ENCODE measurements at places on chromosomes 12 and 14.

- no peak for DNase-seq
Measured at GRCh38 chr14:69363055-69363454, 35.0 kb downstream of the ERH start.

- DNase-seq = no peak
Measured at GRCh38 chr14:19771895-19772430, 1.3 kb upstream of the OR4M1 start.

DNA sequence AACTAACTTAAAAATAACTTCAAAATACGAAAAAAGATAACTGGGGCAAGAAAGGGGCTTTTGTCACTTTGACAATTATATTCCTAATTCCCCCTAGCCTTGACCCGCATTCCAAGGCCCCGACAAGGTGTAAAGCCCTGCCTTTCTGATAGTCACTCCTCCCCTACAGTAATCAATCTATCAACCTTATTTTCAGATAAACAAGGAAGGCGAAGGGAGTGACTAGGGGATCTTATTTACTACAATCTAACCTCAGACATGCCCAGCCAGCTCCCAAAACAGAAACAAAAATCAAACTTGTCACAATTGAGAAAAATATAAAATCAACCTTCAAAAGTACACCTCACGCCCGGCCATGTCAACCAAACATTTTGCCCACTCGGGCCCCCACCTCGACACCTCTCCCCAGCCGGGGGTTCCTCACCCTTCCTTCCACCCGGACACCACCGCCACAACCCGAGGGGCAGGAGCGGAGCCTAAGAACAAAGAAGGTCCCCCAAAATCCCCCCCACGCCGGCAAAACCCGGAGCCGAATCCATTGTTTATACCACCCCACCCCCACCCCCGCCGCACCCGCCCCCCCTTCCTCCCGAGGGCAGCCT lies 562 bp downstream of the ZFYVE1 start:
- DNase-seq = peak; percentile 10

DNA sequence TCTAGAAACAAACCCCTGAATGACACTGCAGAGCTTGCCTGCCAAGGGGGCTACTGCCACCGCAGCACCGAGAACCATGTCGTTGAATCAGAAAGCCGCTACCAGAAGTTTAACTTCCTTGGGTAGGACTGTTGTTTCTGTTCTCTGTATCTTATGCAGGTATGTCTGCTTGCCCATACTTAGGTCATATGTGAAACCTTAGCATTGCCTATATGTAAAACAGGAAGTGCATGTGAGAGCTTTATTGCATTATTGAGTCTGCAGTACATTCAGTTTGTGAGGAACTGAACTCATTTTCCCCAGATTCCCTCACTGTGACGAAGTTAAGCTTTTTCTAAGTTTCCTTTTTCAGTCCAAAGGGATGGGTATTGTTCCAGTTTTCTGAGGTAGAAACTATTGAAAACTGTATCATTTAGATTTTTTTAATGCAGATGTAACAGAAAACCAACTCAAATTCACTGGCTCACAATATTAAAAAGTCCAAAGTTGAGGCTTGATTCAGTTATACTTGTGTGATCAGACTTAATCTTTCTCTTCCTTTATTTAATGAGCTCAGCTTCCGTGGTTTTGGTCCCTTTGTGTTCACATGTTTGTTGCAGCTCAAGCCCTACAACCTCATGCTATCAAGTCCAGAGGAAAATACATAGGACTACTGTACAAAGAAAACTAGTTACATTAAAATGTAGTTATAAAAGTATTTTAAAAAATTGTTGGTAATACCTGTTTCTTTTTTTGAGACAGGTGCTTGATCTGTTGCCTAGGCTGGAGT lies 6.9 kb downstream of the FBXO34 start:
- DNase-seq = peak; percentile 8

DNA sequence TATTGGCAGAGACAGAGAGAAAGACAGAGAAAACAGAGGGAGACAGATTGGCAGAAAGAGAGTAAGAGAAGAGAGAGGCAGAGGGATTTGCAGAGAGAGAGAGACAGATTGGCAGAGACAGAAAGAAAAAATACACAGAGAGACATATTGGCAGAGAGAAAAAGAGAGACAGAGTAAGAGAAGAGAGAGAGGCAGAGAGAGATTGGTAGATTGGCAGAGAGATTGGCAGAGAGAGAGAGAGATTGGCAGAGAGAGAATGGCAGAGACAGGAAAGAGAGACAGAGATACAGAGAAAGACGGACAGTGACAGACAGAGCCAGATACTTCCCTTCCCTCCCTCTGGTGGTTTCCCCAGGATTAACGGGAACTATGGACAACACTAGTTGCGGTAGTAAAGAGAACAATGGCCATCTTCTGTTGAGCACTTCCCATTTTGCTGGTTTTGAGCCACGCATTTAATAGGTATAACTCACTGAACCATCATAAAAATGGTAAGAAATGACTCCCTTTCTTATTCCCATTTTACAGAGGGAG lies 2.6 kb upstream of the NOS1 start:
- no peak for DNase-seq

GRCh38 chr12:77442633-77443032 lies 377.3 kb upstream of the E2F7 start:
- DNase-seq = no peak

- no peak for DNase-seq
Measured at GRCh38 chr12:11745113-11745512, 95.6 kb downstream of the ETV6 start.

DNA sequence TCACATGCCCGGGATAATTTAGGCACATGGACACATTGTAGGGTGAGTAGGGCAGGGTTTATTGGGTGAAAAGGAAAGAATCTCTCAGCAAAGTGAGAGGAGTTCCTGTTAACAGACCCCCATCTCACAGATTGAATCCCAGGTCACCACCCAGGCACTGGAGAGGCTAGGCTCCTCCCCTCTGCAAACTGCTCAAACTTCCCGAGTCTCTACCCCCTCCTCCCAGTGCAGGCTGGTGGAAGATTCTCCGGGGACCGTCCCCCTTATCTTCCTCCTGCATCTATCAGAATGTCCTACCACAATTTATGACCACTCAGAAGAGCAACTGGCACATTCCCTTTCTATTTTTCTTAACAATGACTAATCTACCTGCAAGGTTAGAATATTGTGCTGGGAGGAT lies 126.0 kb downstream of the NTF3 start:
- DNase-seq = no peak

GRCh38 chr14:105474483-105475268 lies at the start of gene CRIP2:
Gene CRIP2 (plus strand): TSS chr14:105474821. CDS start chr14:105474863, 42 bp downstream.
- DNase-seq = peak; percentile 32

- no peak for DNase-seq
Measured at GRCh38 chr12:13126494-13126893, 23.0 kb upstream of the GSG1 start.

GRCh38 chr12:55777856-55778255 lies 34.9 kb downstream of the GDF11 start:
- DNase-seq = no peak

GRCh38 chr14:106067935-106068334 lies 541.6 kb downstream of the TMEM121 start:
- no peak for DNase-seq

Data from naive thymus-derived CD4-positive, alpha-beta T cell (primary cell).